ENCODE measurements at places on chromosomes 3 and 15. TPM values are rescaled to one million over a fixed set of nuclear protein-coding genes. Genes with fewer than 3 reads are reported as not detected.

NANOGP8 gene
- not detected for total RNA-seq

ST3GAL6 gene
- 1.4 TPM for total RNA-seq

GRCh38 chr3:8712908-8713255 lies 20.7 kb upstream of the CAV3 start:
- DNase-seq = no peak

DNA sequence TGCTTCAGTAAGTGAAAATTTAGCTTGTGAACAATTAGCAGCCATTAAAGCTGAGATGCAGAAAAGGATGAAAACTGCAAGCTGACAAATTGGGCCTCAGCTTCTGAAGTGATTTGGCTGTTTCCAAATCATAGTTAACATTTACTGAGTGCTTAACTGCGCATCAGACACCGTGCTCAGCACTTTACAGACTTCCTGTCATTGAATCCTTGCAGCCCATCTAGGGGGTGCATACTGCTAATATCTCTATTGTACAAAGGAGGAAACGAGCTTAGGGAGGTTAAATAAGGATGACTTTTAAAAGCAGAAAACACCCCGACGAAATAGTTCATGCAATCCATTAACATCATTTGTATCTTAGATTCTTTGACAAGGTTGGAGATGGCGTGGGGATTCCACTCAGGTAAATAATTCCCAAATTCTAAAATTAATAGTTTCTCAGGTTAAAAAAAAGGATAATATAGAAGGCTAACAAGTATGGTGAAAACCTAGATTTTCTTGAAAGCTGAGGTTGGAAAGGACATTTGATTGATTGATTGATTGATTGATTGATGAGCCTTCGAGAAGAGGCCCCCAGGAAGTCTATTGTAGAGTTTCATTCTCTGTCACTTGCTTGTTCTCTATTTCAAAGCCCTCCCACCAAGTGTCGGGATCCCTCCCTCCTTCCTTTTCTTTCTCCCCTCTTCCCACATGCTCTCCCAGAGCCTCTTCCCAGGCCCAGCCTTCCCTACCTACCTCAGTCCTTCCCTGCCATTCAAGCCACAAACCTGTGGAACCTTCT lies 23.5 kb upstream of the EPHB3 start:
- DNase-seq = no peak

DNA sequence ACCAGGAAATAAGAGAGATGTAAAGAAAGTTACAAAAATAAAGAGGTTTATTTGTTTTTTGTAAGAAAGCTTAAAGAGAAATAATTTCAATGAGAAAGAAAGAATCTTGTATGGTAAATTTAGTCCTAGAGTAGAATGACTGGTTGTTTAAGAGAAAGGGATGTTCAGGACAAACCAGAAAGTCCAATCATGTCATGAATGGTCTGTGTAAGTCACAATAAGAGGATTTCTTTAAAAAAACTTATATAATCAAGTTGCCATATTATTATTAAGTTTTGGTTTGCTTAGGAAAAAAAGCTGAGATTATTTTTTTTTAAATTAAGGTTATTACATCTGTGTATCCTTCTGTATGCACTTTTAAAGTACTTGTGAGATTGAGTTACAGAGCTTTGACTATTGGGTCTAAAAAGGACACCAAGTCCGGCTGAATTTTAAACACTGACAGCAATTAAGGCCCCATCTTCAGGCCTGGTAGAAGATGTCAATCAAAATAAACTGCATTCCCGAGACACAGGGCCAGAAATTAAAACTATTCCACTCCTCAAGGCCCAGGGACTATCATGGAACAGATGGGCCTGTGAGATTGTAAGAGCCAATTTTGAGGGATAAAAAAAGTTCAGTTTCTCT lies 12.2 kb downstream of the ERICH6 start:
- DNase-seq = no peak

RNU6-1 gene
- total RNA-seq = not detected

- no peak for DNase-seq
These were observed 189.1 kb downstream of the GHSR start for GRCh38 chr3:172259111-172259541.

DNA sequence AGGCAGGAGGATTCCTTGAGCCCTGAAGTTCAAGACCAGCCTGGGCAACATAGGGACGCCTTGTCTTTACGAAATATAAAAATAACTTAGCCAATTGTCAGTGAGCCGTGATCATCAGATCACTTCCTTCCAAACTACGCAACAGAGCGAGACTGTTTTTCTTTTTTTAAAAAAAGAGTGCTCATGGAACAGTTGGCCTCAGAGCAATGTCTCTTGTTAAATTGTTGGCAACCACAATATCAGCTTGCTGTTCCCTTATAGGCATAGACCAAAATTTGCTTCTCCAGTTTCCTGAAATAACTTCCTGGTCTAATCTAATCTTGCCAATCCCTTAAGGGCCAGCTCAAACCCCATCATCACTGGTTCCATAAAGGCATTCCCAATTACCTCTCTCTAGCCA lies 93.3 kb upstream of the SLC4A7 start:
- no peak for DNase-seq

DNA sequence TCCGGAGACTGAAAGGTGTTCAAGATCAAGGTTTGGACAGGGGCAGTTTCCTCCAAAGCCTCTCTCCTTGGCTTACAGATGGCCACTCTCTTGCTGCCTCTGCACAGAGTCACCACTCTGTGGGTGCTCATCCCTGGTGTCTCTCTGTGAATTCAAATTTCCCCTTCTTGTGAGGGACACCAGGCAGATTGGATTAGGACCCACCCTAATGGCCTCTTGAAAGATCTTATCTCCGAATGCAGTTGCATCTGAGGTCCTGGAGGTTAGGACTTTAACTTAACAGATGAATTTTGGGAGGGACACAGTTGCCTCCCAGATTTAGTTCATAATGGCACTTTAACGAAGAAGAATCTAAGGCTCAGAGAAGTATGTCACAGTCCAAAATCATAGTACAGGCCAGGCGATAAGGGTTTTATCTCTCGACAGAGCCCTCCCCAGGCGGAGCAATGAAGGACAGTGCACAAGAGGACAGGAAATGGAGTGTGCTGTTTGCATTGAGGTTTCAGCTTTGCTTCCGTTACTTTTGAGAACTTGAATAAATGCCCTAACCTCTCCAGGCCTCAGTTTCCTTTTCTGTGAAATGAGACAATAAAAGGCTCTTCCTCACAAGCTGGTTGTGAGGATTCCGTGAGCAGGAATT lies 38.9 kb upstream of the KIF23 start:
- DNase-seq = no peak

- no peak for DNase-seq
These were observed 31.2 kb upstream of the FXR1 start for GRCh38 chr3:180881065-180881801.

ISLR2 gene
- total RNA-seq = not detected

GRCh38 chr3:67995206-67995605 lies 340.8 kb upstream of the SUCLG2 start:
- DNase-seq = no peak

GRM2 gene
- total RNA-seq = not detected

DNA sequence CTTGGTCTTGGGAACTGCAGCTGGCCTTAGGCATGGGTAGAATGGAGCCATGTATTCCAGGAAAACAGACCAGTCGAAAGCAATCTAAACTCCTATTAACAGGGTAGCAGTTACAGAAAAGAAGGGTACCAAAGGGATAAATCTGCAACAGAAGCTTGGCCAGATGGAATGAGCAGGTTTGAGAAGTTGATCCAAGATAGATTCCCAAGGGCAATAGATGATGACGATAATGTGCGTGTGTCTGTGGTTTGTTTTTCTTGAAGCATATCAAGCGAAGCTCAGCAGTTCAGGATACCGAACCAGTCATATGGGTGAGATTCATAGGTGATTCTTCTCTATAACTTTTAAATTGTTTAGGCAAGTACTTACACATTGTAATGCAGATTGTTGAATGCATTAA lies 203.8 kb upstream of the SEMA6D start:
- no peak for DNase-seq

DNA sequence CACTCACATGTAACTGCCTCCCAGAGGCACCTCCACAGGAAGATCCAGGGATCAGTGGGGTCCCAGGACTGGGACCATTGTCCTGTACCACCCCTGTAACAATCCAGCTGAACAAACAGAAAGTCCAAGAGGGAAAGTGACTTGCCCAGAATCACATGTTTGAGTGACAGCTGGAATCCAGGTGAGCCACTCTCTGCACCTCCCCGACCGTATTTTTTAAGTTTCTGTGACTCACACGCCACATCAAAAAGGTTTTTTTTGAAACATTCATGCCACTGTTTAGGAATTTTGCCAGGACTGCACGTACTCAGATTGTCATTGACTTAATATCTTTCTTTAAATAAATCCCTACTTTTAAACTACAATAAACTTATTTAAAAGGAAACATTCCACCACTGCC lies 9.8 kb upstream of the SLC6A1 start:
- DNase-seq = no peak

GRCh38 chr15:89309993-89310392 lies 24.6 kb downstream of the POLG start:
- no peak for DNase-seq

DNA sequence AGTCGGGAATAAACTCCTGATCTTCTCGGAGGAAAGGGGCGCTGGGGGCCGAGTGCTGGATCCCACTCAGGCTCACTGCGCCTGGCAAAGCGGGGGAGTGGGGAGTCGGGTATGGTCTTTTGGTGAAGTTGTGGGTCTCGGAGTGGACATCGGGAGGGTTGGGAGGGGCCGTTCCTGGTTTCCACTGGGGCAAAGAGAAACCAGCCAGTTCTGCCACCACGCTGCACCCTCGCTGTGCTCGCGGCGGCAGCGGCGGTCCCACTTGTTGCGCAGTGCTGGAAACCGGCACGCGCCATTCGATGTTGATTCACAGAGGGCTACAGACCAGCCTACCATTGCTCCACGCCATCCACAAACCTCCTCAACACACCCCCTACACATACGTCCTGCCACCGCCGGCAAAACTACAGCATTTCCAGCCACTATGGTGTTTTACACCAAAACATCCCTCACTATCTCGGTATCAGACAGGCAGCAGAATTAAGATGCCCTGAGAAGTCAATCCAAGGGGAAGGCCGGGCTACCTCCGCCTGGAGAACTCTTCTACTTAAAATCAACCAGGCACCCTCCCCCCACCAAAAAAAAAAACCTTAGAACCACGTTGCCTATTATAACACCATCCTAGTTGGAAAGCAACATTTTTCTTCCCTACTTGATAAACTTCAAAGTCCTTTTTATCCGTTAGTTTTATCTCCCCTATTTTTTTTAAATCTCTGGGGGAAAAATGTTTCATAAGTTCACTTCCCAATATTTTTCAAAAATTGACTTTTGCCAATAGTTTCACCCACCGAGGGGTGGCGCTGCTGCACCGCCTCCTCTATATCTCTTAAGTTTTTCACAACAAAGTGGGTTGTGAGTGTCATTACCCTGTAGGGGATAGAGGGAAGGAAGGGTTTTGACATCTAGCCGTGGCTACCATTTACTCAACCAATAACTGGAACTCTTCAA lies 3.6 kb downstream of the BCL6 start:
- DNase-seq = peak; percentile 58

Data from MG63 (cell line).